ENCODE measurements at places on chromosomes 12 and 14. TPM values are rescaled to one million over a fixed set of nuclear protein-coding genes. Genes with fewer than 3 reads are reported as not detected.

The FGF23 gene
- 0.24 TPM for total RNA-seq

The HOXC6 gene
- not detected for total RNA-seq

The DCN gene
- not detected for total RNA-seq

- no peak for DNase-seq
Measured at GRCh38 chr12:113853491-113853890, 112.6 kb downstream of the RBM19 start.

The KLRC3 gene
- not detected for total RNA-seq

The KCNH5 gene
- total RNA-seq, result 0.09 TPM

GRCh38 chr12:95259368-95259767 is 41.8 kb downstream of the VEZT start:
- DNase-seq, result no peak

GRCh38 chr12:57936513-57936883 is 4.9 kb upstream of the ATP23 start:
- no peak for DNase-seq

Measured in H9 (cell line).